ENCODE measurements at places on chromosomes 11 and 22.

DNA sequence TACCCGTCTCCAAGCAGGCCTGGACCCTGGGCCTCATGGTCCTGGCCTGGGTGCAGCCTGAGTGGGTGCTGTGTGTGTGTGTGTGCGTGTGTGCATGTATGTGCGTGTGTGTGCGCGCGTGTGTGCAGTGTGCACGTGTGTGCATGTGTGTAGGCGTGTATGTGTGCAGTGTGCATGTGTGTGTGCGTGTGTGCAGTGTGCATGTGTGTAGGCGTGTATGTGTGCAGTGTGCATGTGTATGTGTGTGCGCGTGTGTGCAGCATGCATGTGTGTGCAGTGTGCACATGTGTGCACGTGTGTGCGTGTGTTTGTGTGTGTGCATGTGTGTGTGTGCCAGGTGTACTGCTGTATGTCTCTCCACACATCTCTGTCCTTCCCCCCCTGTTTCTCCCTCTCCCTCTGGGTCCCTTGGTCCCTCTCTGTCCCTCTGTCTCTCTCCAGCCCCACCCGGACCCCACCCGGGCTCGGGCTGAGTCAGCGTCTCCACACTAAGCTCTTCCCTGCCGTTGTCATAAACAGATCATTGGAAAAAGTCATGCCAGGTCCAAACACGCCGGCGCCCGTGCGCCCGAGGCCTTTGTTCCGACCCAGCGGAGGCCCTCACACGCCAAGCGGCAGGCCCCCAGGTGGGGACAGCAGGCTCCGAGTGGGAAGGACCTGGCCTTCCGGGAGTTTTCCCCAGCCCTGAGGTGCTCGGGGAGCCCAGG is 34.0 kb downstream of the WNT7B start:
- no peak for DNase-seq

- DNase-seq: no peak
Measured at GRCh38 chr11:101296896-101297295, 167.3 kb upstream of the PGR start.

GRCh38 chr11:10236840-10237239 is 57.2 kb downstream of the SBF2 start:
- no peak for DNase-seq

DNA sequence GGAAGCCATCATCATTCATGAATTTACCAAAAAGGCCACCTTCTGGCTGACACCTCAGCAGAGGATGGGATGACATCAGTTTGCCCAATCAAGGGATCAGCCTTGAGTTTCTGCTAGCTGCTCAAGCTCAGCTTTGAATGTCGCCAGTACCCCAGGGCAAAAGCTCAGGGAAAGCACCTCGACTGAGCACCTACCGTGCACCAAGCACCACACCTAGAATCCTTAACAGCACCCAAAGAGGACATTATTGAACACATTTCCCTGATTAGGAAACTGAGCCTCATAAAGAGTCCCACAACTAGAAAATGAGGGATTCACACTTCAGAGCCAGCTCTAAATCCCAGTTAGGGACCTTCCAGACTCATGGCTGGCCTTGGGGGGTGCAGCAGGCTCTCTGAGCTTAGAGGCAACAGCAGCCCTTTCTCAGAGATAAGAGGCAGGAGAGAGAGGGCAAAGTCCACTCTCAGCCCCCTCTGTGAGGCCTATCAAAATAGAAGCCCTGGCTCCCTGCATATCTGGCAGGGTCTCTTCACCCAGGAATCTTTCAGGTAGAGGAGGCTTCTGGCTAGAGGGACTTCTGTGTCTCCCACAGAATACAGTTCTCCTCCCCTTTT is 13.4 kb upstream of the DAGLA start:
- no peak for DNase-seq

DNA sequence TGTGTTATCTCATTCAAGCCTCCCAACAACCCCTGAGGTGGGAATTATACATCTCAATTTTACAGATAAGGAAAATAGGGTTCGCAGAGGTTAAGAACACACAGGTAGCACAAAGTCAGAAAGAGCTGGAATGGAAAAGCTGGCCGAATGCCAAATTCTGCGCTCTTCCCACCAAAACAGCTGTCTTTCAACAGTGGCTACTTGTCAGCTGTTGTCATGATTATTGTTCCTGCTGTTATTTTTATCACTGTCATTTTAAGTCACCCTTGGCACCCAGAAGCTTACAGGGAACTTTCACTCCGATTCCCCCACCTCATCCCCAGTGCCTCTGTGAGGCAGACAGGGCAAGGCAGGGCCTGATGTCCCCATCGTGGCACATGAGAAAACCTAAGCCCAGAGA is 74.5 kb upstream of the CSNK2A3 start:
- no peak for DNase-seq

- DNase-seq: no peak
Measured at GRCh38 chr11:2791521-2792380, 92.0 kb upstream of the KCNQ1OT1 start.

GRCh38 chr11:69521457-69521856 is 40.0 kb downstream of the LINC01488 start:
- DNase-seq: no peak

DNA sequence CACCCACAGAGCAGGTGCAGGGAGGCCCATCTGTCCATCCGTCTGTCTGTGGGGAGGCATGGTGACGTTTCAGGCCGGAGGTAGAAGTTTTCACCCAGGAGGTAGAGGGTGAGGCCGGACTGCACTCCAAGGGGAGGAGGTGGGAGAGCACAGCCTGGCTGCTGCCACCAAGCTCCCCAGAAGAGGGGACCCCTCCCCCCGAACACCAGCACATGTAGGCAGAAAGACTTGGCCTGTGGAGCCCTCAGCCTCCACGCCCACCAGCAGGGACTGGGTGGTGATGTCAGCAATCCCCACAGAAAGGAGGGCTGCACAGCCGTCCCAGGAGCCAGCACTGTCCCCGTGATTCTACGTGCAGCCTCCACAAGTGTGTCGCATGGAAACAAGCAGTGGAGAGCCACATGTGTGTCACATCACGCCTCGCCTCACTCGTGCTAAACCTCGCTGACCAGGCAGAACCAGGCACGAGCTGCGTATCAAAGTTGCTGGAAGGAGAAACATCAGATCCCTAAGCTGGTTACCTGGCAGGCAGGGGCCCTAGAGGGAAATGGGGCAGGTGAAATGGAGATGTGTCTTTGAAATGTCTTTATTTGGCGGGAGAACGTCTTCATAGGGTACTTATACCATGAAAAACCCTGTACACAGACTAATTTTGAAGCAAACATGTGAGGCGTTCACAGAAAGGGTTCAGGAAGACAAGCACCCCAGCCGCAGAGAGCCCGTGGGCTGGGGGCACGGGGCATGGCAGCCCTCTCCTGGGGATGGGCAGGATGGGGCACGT is 49.1 kb downstream of the CDKN1C start:
- DNase-seq: no peak

GRCh38 chr11:35541621-35542375 is 16.4 kb upstream of the PAMR1 start:
- DNase-seq: no peak

DNA sequence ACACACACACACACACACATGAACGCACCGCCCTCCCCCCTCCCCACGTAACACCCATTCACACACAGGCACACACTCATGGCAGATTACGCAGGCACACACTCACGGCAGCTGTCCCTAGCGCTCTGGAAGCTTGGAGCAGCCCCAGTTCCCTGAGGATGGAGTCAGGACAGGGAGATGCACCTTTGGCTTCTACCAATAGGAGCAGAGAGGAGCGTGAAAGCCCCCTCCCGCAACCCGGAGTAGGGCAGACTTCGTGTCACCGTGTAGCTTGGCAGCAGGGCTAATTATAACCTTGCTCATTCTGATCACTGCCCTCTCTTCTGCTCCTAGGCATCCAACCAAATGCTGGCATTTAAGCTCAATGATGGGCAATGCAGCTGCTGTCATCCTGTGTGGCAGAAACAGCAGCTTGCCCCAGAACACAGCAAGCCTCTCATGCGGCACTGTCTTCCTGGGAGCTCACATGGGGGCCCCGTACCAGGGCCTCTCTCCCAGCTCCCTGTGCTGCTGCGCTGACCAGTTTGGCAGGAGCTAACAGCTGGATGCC is 31.9 kb downstream of the ANKK1 start:
- no peak for DNase-seq

GRCh38 chr22:30777587-30777986 is 82.9 kb downstream of the OSBP2 start:
- no peak for DNase-seq

GRCh38 chr11:126246636-126247035 is 22.1 kb downstream of the SRPRA start:
- DNase-seq: no peak

DNA sequence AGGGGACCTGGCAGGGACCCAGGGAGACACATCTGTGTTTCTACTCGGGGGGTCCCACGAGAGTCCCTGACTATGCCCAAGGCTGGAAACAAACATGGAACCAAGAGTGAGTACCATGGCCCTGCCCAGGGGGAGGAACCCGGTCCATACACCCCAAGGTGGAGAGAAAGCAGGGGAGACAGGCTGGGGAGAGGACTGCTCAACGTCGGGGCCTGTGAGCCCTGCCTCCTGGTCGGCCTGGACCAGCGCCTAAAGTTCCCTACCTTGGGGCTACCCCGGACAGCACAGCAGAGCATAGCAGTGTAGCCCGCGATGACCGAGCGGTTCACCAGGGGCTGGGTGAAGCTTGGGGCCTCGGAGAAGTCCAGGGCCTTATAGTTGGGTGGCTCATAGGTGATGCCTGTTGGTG is 20.2 kb downstream of the MYBPC3 start:
- DNase-seq: no peak

DNA sequence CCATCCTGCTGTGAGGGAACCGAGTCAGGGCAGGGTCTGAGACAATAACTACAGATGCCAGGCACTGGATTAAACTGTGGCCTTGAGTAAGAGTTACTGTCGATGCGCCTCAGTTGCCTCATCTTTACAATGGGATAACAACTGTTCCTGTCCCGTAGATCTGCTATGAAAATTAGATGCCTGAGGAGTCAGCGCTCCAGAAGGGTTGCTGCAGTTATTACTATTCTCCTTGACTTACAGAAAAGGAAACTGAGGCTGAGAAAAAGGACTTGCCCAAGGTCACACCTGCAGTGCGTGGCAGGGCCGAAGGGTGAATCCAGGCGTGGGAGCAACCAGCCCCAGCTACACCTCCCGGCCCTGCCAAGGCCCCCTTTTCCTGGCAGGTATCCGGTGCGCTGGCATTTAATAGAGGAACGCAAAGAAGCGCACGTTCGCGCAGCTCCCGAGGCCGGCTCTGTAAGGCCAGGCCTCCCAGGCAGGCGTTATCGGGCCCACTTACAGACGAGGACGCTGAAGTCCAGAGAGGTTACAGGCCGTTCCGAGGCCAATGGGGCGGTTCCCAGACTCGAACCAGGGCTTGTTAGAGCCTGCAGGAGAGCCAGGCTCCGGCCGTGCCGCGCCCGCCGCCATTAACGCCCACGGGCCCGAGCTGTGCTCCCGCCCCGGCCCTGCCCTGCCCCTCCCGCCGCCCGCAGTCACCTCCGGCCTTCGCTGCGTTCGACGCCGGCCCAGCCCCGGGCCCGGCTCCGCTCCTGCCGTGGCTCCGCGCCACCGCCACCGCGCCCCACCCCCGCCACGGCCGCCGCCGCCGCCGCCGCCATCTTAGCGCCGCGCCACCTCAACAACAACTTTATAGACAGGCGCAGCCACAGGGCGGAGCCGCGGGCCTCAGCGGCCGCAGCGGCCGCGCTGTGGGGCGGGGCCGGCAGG is at the start of gene C11orf68:
TSS of gene C11orf68 (minus strand) at position 852 of the 930 bp plus-strand sequence. CDS start at position 821, 31 bp downstream.
- DNase-seq: no peak

DNA sequence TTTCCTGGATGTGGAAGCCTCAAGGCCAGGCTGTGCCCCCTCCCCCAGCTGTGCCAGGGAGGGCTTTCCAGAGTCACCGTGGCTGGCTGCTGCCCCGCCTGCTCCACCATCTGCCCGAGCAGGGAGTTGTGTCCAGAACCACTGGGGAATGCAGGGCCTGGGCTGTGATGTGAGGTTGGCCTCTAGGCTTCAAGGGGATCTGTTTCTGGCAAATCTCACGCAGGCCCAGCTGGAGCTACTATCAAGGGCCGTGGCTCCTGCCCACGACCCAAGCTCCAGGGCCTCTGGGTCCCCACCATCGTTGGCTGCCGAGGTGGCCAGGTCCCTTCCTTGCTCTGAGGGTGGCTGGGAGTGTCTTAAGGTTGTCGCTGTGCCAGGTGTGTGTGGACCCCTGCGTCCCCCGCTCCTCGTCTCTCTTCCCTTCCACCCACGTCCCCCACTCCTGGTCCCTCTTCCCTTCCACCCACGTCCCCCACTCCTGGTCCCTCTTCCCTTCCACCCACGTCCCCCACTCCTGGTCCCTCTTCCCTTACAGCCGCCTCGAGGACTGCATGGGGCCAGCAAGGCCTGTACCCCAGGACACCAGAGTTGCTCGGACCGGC is 6.1 kb downstream of the BRSK2 start:
- no peak for DNase-seq

- no peak for DNase-seq
Measured at GRCh38 chr11:75869661-75870455, 54.8 kb downstream of the UVRAG start.

DNA sequence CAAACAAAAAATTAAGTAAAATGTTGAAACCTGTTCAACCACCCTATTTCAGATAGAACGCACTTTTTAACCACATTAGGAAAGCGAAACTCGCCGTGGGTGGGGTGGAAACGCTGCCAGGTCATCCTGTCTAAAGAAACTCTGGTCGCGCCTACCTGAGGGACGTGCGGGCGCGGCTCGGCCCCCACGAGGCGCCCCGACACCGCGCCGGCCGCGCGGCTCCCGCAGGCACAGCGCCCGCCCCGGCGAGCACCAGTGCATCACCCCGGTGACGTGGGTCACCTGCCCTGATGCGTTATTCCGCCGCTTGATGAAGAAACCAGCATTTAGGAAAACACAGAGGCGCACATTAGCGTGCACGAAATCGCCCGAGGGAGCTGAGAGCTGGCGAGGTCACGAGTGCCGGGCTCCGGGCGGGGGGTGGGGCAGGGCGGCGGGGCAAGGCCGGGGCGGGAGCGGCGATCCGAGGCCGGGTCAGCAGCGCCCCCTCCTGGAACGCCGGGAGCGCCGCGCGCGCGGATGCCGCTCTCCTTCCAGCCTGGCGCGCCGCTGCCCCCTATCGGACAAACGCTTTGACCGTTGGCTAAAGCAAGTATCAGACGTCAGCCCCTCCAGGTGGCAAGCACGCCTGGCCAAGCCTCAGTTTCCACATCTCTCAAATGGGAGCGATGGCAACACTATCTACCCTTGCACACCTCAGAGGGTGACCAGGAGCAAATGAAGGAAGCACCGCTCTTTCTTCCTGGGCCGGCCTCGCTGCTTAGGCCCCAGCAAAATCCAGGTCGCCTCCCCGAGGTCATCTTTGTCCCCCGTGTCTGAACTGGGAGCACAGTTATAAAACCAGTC is 15.7 kb upstream of the SNX32 start:
- peak; percentile 77 for DNase-seq

- no peak for DNase-seq
Measured at GRCh38 chr22:36323182-36323854, 64.4 kb downstream of the MYH9 start.
